Activated naive CD8-positive, alpha-beta T cell treated with anti-CD3 and anti-CD28 coated beads for 36 hours (primary cell): ENCODE measurements at places on chromosomes 13 and 19. TPM values are rescaled to one million over a fixed set of nuclear protein-coding genes. Genes with fewer than 3 reads are reported as not detected.

DNA sequence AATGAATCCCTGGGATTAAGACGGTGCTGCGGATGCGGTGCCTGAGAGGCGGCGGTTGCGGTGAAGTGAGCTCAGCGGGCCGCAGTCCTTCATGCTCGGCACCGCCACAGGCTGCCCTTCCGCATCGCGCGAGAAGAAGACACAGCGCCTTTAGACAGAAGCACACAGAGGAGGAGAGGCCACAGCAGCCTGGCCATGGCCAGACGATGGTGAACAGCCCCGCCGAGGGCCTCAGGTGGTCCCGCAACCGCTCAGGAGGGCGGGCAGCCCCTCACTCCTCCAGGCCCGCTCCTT is 459.2 kb downstream of the MYO16 start:
- H3K27ac ChIP-seq, result no peak overlapping the region
- H3K27me3 ChIP-seq, result peaks cover 7% of the 10 kb centered on the region
- DNase-seq, result no peak
- no peak overlapping the region for H3K4me3 ChIP-seq
- no peaks in the 10 kb centered on the region for H3K36me3 ChIP-seq
- H3K4me1 ChIP-seq, result no peaks in the 10 kb centered on the region

DNA sequence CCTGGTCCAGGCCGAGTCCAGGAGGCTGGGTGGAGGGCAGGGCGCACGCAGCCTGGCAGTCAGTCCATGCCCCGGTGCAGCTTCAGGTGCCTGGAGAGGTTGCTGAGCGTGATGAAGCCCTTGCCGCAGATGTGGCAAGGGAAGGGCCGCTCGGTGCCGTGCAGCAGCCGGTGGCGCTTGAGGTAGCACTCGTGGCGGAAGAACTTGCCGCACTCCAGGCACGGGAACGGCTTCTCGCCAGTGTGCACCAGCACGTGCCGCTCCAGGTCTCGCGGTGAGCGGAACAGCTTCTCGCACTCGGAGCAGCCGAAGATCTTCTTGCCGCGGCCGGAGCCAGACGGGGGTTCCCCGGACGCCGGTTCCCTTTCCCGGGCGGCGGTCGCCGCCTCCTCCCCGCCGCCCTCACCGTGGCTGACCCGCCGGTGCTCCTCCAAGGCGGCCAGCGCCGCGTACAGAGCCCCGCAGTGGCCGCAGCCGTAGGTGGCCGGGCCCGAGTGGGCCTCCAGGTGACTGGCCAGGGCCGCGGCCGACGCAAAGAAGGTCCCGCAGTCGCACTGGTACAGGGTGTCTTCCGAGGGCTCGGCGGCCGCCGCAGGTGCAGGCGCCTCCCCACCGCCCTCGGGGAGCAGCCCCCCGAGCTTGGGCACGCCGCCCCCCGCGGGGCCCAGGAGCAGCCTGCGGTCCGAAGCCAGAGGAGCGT is 6.8 kb downstream of the FIZ1 start:
- no peak overlapping the region for H3K27ac ChIP-seq
- no peaks in the 10 kb centered on the region for H3K27me3 ChIP-seq
- H3K36me3 ChIP-seq, result peaks cover 26% of the 10 kb centered on the region

DNA sequence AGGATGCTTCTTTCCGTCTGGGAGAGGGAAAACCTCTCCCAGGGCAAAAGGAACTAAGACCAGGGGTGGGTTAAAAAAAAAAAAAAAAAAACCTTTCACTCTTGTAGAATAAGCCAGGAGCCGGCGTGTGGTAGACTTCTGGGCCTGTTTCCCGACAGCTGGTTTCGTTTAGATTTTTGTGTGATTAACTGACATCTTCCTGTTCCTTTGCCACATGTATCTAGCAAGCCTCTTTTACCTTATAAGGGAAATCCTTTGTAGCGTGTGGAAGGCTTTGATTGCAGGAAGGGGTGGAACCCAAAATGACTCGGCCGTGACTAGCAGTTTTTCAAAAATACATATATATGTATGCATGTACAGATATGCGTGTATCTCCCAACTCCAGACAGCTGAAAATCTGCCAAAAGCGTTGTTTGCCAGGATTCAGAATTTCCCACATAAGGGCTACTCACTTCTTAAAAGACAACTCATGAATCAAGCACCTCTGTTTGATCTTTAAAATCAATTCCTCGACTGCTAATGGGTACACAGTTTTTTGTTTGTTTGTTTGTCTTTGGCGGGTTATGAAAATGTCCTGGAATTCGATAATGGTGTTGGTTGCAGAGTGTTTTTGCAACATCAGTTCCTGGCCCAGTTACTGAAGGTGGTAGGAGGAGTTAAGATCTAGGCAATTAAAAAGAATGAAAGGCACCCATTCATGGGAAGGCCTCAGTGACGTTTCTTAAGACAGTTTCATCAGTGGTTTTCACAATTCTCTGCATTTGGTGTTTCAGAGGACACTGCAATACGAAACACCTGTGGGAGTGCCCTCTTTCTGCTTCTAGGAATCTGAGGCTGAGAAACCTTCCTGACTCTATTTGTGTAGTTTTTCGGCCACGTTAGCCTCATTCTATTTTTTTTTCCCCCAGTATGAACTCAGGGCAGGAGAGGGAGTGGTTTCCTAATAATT is 2.7 kb downstream of the TPM4 start:
- H3K27me3 ChIP-seq, result no peaks in the 10 kb centered on the region
- peak overlapping the region; percentile 100 for H3K27ac ChIP-seq
- peak; percentile 68 for DNase-seq
- H3K4me1 ChIP-seq, result peaks cover 56% of the 10 kb centered on the region
- peaks cover 58% of the 10 kb centered on the region for H3K36me3 ChIP-seq
- peak overlapping the region; percentile 81 for H3K4me3 ChIP-seq

DNA sequence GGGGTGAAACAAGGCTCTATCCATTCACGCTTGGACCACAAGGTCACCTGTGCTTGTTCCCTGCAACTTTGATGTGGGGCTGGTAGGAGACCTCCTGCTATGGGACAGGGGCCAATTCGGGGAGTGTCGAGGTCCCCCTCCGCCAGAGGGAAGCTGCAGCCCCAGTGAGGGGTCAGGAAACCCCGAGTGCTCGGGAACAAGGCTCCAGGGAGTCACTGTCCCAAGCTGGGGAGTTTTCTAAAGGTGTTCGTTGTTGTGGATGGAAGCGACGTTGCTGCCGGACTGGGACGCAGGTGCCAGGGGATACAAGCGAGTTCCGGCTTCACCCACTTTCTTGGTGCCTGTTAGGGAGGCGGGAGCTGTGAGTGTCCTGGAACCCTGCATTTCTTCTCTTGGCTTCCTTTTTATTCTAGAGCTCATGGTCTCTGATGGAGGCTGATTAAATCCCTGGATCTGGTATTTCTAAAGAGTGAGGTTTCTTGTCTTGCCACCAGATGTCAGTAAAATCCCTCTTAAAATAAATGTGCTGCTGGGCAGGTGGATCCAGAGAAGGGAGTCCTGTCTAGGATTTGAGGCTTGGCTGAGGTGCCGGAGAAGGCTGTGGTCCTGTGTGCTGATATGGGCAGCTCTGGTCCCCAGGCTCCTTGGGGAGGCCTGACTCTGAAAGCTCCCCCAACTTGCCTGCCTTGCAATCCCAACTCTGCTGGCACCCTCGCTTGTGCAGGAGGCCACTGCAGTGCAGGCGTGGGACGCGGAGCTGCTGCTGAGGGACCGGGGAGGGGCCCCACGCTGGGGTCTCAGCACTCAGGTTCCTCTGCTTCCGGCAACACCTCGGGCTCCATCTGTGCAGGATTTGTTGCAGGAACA is 153.9 kb downstream of the TEX29 start:
- H3K36me3 ChIP-seq, result no peaks in the 10 kb centered on the region
- no peaks in the 10 kb centered on the region for H3K4me1 ChIP-seq
- no peak overlapping the region for H3K27ac ChIP-seq
- DNase-seq, result no peak

The TM9SF2 gene
- 61.8 TPM for total RNA-seq

DNA sequence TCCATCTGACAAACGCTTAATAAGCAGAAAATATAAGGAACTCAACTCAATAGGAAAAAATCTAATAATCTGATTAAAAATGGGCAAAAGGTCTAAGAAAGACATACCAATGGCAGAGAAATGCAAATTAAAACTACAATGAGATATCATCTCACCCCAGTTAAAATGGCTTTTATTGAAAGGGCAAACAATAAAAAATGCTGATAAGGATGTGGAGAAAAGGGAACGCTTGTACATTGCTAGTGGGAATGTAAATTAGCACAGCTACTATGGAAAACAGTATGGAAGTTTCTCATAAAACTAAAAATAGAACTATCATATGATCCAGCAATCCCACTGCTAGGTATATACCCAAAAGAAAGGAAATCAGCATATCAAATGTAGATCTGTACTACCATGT is 508.8 kb upstream of the GPC6 start:
- H3K27ac ChIP-seq, result no peak overlapping the region
- no peaks in the 10 kb centered on the region for H3K4me1 ChIP-seq
- no peaks in the 10 kb centered on the region for H3K27me3 ChIP-seq
- no peaks in the 10 kb centered on the region for H3K36me3 ChIP-seq

The TNNT1 gene
- total RNA-seq, result not detected

The SCEL gene
- not detected for total RNA-seq

- no peak for DNase-seq
- H3K27ac ChIP-seq, result no peak overlapping the region
- H3K4me1 ChIP-seq, result no peaks in the 10 kb centered on the region
- no peak overlapping the region for H3K4me3 ChIP-seq
- H3K27me3 ChIP-seq, result peaks cover 10% of the 10 kb centered on the region
Measured at GRCh38 chr19:28961772-28962500, 251.0 kb downstream of the UQCRFS1 start.

DNA sequence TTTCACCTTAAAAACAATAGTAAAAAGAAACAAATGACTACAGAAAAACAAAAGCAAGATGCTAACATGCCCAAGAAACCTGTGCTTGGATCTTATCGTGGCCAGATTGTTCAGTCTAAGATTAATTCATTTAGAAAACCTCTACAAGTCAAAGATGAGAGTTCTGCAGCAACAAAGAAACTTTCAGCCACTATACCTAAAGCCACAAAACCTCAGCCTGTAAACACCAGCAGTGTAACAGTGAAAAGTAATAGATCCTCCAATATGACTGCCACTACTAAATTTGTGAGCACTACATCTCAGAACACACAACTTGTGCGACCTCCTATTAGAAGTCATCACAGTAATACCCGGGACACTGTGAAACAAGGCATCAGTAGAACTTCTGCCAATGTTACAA is 6.0 kb downstream of the CKAP2 start:
- H3K4me1 ChIP-seq, result peaks cover 25% of the 10 kb centered on the region
- H3K36me3 ChIP-seq, result peaks cover 40% of the 10 kb centered on the region
- no peak overlapping the region for H3K27ac ChIP-seq
- DNase-seq, result no peak

DNA sequence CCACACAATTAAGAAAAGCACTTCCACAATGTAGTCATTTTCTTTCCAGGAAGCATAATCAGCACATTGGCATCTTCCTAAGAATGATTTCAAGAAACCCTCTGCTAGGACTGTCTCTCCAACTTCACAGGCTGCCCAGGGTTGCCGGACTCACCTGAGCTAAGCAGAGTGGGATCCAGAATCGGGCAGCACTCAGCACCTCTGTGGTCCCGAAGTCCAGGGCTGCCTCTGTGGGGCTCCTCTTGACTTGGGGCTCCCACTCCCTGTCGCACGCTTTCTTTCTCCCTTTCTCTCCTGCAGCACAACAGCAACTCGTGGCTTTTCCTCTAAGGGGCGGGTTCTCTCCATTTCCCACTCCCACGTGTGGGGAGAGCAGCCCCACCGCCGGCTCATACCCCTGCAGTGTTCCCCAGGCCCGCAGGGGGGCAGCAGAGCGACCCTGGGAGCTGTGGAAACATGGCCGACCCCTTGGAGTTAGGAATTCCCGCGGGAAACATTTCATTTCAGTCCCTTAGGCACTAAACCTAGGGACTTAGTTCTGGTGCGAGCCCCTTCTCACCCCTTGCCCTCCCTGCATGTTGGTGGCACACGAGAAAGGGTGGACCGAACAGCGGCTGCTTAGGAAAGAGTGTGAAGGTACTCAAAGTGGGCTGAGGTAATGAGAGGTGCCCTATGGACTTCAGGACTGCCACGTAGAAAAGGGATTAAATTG is at the start of gene TMEM272:
TMEM272 (minus strand) TSS at position 316 of the 712 bp plus-strand sequence. CDS start 6,647 bp downstream, outside the sequence.
- H3K27me3 ChIP-seq, result peaks cover 9% of the 10 kb centered on the region
- H3K36me3 ChIP-seq, result no peaks in the 10 kb centered on the region
- peak; percentile 70 for DNase-seq
- peak within 1 kb of the TSS; percentile 75 for H3K4me3 ChIP-seq
- peaks cover 19% of the 10 kb centered on the region for H3K4me1 ChIP-seq

The CYSLTR2 gene
- 2.1 TPM for total RNA-seq

DNA sequence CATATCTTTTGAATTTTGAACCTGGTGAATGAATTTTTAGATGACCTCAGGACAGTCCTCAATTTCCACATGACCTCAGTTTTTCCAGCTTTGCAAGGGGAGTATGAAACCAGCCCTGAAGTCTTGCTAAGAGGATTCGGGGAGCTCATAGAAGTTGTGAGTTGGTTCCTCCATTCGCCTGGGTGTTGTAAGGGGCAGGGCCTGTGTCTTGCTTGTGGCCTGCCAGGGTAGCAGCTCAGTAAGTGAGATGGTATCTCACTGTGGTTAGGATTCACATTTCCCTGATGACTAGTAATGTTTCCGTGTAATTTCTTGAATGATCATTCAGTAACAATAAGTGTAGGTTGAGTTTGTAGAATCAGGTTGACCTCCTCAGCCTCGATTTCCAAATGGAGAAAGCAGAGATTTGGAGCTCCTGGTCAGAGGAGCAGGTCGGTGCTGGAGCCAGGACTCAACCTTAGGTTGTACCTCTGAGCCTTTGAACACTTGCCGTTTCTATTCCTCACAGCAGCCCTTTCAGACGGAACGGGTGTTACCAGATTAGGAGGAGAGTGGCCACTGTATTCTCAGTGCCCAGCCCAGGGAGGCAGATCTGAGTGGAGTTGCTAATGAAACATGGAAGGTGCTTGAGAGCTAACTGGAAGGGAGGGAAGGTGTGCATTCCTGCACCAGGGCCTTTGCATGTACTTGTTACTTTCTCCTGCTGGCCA is 14.6 kb downstream of the NACC1 start:
- H3K27me3 ChIP-seq, result no peaks in the 10 kb centered on the region
- DNase-seq, result peak; percentile 68
- peaks cover 28% of the 10 kb centered on the region for H3K4me1 ChIP-seq
- H3K36me3 ChIP-seq, result peaks cover 13% of the 10 kb centered on the region
- H3K27ac ChIP-seq, result peak overlapping the region; percentile 90

DNA sequence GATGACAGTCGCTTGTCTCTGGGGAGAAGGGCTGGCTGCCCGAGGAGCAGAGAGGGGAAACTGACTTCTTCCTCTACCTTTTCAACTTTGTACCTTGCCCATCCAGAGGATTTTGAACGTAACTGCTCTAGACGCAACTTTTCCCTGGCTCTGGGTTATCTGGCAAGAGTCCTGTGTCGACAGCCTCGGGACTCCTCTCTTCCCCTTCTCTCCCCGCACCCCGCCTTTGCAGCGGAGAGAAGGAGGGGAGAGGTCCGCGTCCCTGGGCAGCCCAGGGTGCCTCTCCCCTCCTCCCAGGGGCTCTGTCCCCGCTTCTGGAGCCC is 574 bp downstream of the SH3GL1 start:
- H3K4me1 ChIP-seq, result peaks cover 42% of the 10 kb centered on the region
- peaks cover 31% of the 10 kb centered on the region for H3K36me3 ChIP-seq
- no peak for DNase-seq
- H3K27ac ChIP-seq, result peak overlapping the region; percentile 93
- peak overlapping the region; percentile 95 for H3K4me3 ChIP-seq

- H3K4me3 ChIP-seq, result peak overlapping the region; percentile 66
- peaks cover 3% of the 10 kb centered on the region for H3K36me3 ChIP-seq
- peaks cover 31% of the 10 kb centered on the region for H3K4me1 ChIP-seq
- DNase-seq, result peak; percentile 53
- peaks cover 6% of the 10 kb centered on the region for H3K27me3 ChIP-seq
Measured at GRCh38 chr19:43784981-43785808, 4.4 kb upstream of the KCNN4 start.

- H3K4me1 ChIP-seq, result no peaks in the 10 kb centered on the region
- peaks cover 13% of the 10 kb centered on the region for H3K27me3 ChIP-seq
- no peak overlapping the region for H3K4me3 ChIP-seq
- H3K36me3 ChIP-seq, result no peaks in the 10 kb centered on the region
- no peak overlapping the region for H3K27ac ChIP-seq
Measured at GRCh38 chr13:43587376-43587775, 199.4 kb downstream of the ENOX1 start.
